MG63 (cell line): ENCODE measurements at places on chromosomes 4 and X.

DNA sequence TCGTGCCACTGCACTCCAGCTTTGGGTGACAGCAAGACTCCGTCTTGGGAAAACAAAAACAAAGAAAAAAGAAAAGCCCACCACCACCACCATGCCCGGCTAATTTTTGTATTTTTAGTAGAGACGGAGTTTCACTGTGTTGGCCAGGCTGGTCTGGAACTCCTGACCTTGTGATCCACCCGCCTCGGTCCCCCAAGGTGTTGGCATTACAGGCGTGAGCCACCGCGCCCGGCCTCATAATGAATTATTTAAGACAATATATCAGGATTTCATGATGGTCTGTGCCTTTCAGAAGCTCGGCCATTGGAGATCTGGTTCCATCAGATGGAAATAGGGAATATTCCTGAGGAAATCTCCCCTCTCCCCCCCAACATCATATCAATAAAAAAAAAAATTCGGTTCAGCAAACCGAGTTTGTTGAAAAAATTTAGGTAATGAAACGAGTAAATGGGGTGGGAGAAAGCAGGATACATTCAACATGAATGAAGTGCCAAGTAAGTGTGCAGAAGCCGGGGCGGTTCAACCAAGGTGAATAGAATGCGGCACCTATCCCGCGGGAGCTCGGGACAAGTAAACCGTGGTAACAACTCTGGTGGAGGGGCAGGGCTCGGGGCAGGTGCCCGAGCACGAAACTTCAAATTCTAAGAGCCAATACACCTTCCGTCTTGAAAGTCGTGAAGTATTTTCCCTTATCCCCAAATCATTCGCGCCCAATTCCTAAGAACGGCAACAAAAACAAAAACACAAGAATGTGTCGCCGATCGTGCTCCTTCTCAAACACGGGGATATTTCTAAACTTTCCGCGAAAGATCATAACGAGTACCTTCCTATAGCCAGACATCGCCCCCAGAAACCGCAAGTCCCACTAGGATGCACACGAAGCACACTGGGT is 773 bp upstream of the TXLNG start:
- DNase-seq = no peak

DNA sequence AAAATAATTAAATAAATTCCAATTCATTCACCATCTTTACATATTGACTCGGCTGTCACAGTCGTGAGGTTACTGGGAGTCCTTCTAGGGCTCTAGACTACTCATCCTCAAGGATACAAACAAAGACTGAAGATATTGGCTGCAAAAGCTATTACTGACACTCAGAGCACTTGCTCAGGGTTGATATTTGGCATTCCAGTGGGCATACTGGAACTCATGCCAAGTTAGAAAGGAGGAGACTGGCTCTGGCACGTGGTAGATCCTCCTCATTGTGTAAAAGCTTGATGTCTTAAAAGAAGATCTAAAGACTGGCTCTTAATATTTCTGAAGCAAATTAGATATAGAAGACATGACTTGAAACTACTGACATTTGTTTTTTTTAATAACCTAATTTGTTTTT is 172.7 kb downstream of the GPM6A start:
- peak; percentile 81 for DNase-seq

DNA sequence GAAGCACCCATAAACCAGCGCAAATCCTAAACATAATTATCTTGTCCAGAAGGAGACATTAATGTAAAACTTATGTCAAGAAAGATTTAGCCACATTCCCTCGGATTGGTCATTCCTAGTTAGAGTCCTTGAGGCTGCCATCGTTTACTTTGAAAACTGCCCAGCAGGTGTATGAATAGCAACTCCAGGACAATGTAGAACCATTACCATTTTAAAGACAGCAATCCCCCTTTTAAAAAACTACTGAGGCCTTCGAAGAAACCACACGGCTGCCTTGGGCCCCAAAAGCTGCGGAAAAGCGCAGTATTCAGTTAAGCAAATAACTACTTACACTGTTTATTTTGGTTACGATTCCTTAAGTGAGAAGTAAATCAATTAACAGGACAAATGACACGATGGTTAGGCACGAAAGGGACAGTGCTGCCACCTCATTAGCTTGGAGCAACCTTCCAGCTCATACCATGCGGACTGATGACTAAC is 822 bp upstream of the SGMS2 start:
- no peak for DNase-seq

GRCh38 chr4:140705625-140706275 is 50.4 kb downstream of the TBC1D9 start:
- no peak for DNase-seq

DNA sequence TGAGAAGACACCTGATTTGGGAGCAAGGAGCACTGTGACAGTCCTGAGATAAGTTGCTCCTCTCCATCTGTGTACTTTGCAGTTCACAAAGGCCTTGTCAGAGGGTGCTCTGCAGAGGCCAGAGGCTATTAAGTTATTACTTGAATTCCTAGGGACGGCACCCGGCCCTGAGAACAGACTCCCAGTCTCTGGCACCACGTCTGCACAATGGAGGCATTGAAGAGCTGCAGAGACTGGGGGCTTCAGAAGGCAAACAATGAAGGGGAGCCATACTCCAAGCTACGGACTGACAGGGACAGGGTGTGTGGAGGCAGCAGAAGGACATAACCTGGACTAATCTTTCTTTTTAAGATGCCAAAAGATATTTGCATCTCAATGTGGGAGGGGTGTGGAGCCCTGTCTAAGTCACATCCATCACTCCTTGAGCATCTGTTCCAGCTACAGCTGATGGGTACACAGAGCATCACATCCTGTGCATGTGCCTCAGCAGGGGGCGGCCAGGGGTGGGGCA is 11.5 kb downstream of the RASGEF1B start:
- no peak for DNase-seq

DNA sequence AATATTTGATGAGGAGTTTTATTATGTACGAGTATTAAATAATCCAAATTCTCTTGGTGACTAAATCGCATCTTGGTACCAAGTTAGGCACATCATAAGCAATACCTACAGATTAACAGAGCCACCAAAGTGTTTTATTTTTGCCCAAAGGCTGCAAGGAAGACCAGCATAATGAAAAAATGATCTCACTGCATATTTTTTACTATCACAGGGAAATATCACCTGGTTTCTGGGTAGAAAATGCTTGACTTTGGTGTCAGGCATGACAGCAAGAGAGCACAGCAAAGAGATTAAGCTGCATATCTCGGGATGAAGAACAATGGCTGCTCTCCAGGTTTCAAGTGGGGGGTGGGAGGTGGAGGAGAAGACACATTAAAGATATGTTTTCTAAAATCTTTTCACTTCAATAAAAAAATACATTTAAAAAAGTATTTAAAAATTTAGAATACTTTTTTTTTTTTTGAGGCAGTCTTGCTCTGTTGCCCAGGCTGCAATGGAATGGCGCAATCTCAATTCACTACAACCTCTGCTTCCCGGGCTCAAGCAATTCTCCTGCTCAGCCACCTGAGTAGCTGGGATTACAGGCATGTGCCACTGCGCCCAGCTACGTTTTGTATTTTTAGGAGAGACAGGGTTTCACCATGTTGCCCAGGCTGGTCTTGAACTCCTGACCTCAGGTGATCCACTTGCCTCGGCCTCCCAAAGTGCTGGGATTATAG is 86.1 kb downstream of the FRYL start:
- no peak for DNase-seq

DNA sequence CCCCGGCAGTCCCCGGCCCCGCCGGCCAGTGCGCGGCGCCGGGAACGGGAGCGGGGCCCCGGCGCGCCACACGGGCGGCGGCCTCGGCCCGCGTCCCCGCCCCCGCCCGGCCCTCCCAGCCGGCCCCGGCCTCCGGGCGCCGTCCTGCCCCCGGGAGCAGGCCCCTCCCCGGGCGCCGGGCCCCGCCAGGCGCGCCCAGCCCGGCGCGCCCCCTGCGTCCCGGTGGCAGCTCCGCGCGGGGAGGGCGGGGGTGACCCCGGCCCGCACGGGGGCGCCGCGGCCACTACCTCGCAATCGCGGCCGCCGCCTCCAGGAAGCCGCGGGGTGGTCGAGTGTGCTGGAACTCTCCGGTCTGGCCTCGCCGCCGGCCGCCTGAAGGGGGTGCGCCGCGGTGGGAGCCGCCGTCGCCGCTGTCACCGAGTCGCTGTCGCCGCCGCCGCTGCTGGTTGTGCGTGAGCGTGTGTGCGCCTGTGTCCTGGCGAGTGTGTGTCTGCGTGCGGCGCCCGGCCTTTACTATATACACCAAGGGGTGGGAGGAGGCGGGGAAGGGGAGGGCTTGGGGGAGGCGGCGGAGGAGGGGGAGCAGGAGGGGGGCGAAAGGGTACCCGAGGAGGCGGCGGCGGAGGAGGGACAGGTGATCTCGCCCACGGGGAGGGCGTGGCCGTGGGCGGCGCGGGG is at the start of gene RAI2:
RAI2 (minus strand) TSS at position 488 of the 678 bp plus-strand sequence. CDS start 59,288 bp downstream, outside the sequence.
- no peak for DNase-seq

DNA sequence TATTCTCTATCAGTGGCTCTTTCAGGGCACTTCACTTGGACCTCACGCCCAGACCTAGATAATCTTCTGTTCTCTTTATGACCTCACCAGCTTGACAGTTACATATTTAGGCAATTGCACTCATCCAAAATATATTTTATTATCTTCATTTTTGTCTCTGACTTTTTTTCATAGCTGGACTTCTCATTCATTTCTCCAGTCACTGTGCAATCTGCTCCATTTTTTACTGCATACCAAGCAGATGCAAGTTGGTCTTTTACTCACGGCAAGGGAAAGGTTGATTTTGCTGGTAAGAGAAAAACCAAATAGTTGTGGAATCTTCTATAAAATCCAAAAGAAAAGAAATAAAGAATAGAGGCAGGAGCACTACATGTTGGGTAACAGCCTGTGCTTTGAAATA is 31.7 kb downstream of the MAD2L1 start:
- no peak for DNase-seq

DNA sequence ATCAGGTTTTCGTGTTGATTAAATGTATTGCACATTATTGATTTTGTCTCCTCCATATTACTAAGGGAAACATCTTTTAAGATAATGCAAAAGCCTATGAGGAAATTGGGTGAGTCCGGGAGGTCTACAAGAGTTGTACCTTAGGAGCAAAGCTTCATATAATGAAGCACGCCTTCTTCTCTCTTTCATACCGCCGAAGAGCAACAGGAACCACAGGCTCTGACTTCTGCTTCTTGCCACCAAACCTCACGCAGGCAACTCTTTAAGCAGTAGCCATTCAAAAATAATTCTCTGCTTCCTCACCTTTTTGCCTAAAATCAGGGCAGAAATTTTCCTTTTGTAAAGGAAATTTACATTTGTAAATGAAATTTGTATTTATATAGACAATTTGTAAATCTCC is 139.6 kb downstream of the SPRY1 start:
- no peak for DNase-seq

DNA sequence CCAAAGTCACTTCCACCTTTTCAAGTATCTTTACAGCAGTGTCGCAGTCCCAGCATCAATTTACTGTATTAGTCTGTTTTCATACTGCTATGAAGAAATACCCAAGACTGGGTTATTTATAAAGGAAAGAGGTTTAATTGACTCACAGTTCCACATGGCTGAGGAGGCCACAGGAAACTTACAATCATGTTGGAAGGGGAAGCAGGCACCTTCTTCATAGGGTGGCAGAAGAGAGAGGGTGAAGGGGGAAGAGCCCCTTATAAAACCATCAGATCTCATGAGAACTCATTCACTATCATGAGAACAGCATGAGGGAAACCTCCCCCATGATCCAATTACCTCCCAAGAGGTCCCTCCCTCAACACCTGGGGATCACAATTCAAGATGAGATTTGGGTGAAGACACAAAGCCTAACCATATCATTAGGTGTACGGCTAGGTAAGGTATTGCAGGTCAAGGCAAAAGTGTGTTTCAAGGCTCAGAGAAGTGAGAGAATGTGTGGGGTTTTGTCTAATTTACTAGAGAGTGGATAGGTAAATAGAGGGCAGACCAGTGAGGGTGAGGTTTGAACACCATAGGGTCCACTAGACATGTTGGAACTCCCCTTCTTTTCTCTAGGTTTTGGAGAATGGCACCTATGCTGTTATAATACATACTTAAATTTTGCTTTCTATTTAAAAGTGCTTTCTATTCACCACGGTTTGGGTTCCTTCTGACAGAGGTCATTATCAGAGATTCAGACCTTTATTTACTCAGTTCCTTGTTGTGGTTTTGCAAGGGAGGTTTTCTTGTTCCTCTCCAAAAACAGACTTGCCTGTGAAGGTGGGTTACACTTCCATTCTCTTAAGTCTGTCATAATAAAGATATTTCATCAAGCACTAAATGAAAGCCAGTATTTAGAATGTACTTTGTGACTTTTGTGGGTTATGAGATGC is 186.6 kb downstream of the CPEB2 start:
- DNase-seq = no peak

DNA sequence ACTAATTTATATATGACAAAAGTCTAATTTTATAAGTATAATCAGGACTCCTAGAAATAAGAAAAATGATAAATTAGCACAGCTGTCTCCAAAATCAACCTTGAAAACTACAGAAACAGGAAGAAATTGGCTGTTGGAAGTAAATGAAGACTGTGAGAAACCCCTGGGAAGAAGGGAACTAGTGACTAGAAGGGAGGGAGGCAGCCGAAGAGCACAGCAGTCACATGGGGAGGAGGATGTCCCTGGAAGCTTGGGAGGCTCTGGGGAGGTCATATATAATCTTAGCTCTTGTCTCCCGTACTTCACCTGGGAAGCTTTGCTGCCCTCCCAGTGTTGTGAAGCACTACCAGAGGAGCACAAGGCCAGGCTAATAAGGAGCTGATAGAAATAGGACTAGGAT is 8.9 kb upstream of the TMA16 start:
- no peak for DNase-seq

GRCh38 chr4:152673489-152673888 is 6.3 kb downstream of the TMEM154 start:
- no peak for DNase-seq

DNA sequence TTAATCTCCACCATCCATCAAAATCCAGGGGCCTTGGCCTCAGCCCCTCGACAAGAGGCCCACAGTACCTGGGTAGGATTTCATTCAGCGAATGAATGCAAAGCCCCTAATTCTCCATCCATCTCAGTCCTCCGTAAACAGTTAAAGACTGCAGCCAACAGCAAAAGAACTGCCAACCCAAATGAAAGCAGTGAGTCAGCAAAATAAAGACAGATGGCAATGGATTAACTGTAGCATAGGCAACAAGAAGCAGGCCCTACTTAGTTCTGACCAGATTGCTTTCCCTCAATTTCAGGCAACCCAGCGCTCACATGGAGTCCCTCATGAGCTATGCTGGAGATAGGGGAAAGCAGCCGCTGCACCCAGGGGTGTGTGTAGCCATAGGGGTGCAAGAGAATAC is 21.4 kb downstream of the PLAC1 start:
- DNase-seq = no peak

DNA sequence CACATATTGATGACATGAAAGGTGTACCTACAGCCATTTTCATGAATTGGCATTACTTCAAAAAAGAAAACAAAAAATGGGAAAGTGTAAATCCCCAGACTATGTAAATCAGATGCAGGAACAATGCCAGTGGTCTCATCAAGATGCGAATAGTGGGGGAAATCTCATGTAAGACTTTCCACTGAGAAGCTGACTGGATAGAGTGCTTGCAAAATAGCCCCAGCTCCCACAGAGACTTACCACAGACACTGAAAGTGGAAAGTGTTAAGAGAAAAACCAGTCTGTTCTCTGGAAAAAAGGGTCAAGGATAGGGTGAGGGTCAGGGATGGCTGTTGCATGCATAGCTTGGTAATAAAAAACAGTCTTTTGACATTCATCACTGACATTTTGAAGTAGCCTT is 73.2 kb upstream of the ARMCX2 start:
- DNase-seq = no peak
